Right atrium auricular region (tissue), 2 donors: ENCODE measurements at places on chromosomes 5 and 9.

GRCh38 chr9:131503626-131504465 lies 1.1 kb downstream of the POMT1 start:
- no peak for DNase-seq

DNA sequence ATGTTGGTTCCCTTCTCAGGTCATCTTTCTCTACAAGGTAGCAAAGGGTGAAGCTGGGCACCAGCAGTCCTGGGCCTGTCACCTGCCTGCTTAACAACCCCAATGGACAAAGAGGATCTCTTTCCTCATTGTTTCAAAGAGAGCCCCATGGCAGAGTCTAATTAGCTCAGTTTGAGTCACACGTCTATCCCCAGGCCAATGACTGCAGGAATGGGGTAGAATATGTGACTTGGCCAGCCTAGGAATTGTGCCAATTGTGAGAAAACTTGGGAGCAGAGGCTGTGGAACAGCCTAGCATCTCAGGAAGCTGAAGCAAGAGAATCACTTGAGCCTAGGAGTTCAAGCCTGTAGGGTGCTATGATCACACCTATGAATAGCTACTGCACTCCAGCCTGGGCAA lies 3.6 kb upstream of the RAPGEF1 start:
- no peak for DNase-seq

- DNase-seq = no peak
Observed at GRCh38 chr5:146667633-146668272, 151.8 kb upstream of the GPR151 start.

- DNase-seq = no peak
Observed at GRCh38 chr9:76817489-76817888, 53.3 kb downstream of the PCA3 start.

DNA sequence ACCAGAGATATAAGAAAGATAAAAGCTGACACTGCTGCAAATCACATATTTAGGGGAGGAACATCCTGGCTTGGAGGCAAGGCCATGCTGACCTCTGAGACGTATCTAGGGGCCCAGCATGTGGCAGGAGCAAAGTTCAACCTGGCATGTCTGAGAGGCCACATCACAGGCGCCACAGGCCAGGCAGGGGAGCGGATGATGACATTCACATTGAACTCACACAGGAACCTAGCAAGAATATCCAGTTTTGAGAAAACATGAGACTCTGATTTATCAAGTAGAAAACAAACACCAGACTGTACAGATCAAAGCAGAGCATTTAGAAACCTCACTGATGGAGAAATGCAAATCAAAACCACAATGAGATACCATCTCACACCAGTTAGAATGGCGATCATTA lies 64.2 kb upstream of the STK32A start:
- DNase-seq = no peak

DNA sequence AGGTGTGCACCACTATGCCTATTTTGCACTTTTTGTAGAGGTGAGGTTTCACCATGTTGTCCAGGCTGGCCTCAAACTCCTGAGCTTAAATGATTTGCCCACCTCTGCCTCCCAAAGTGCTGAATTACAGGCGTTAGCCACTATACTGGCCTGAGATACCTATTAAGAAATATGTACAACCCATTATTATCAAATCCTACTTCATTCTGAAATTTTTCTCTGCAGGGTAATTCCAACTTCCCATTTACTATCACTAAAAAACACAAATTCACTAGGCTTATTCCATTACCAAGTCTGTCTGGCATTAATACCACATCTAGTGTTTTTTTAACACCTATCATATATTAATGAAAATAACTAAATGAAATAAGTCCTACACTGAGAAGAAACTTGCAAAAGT lies 18.2 kb downstream of the PPP2CA start:
- no peak for DNase-seq

DNA sequence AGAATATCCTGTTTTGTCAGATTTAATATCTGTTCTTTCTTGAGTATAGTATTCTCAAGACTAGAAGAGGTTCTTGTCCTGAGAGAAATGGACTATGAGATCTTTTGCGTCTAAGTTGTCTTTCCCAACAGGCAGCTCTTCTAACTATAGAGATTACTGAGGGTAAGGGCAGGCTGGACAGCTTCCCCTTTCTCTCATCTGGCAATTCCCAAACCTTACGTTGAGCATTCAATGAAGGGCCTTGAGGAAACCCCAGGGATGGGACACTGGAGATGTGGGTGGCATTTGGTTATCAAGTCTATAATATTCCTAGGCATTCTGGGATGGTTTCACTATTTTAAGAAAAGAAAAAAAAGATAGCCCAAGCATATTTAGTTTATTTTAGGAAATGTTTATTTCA lies 28.0 kb upstream of the C5orf47 start:
- DNase-seq = no peak

- no peak for DNase-seq
Observed at GRCh38 chr5:32686799-32687498, 24.2 kb upstream of the NPR3 start.
